Stimulated activated CD4-positive, alpha-beta T cell treated with anti-CD3 and anti-CD28 coated beads, Interleukin-2, amount 100 ng/mL, for 48 hours (primary cell): ENCODE measurements at places on chromosomes 6 and 20.

- no peak for DNase-seq
Observed at GRCh38 chr6:12666886-12667285, 49.7 kb upstream of the PHACTR1 start.

DNA sequence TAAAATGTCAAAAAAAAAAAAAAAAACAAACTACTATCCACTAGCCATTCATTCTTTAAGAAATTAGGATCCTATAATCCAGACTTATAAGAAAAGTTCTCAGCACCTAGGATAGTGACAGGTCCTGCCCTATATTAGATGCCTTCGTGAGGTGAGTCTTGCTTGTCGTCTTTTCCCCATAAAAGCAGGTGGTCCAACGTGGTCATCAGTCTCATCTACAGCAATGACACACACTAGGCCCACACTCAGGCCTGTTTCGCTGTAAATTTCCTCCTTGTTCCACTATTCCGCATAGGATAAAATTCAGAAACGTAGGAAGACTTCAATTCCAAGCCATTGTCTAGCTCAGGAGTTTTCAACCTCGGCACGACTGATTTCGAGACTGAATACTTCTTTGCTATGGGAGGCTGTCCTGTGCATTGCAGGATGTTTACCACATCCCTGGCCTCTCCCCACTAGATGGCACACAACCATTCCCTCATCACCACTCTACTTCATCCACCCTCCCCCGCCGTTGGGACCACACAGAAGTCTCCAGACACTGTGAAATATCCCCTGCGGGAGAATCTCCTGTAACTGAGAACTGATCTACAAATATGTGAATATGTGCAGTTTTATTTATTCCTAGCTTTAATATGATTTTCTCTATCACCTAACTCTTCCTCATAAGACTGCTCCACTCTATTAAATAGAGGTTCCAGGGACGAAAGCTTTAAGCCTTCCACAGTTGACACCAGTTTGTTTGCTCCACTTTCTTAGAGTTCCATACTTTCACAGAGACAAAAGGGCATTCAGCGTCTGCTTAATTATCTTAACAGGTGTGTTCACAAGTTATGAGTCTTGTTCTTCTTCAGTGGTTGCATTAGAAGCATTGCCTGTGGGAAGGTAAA lies 346.3 kb downstream of the BMP2 start:
- DNase-seq = no peak

DNA sequence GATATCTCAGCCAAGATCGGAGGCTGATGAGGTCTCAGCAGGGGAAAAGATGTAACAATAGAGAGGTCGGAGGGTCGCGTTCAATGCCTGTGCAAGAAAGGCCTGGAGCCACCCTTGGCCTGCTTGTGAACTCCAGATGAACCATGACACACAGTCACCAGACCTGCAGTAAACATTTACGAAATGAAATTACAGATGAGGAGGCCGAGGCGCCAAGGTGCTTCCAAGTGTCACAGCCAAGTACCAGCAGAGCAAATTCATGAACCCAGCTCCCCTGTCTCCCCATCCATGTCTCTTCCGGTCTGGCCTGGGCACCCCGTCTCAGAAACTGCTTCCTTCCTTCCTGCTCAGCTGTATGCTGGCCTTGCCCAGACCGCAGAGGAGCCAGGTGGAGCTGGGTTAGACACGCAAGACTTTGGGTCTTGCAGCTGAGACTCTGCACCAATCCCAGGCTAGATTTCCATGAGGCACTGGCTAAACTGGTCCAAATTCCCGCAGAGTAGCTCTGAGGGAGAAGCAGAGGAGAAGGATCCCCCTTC lies 48.1 kb downstream of the CHMP4B start:
- DNase-seq = no peak

DNA sequence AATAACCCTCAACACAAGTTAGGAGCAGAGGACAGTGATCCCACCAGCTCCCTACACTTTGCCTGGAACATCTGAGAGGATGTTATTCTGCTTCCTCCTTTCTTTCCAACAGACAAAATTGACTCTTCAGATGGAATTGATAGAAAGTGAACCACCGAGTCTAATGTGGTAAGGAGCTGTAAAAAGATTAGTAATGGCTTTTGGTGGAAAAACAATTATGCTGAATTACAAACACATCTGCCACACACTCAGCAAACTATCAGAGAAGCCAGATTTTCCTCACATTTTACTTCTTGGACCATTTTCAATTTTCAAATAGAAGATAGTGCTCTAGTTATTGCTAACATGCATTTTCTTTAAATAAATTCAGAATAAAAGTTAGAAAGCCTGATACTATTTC lies 171.8 kb upstream of the COL21A1 start:
- DNase-seq = no peak

GRCh38 chr6:33591424-33592032 lies 11.5 kb upstream of the BAK1 start:
- DNase-seq = no peak

DNA sequence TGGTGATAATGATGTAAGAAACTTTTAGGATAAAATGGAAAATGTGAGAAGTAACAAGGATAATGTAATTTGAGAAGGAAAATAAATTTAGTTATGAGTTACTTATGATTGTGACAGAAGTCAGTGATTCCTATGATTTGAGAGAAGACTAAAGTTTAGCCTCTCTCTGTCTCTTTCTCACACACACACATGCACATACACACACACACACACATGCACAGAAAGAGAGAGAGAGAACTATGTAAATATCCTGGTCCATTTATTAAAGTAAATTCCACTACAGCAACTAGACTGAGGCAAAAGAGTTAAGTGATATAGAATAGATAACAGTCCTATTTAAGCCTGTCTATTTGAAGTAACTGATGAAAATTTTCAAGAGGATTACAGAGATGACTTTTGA lies 375.2 kb downstream of the CD109 start:
- no peak for DNase-seq

- DNase-seq = no peak
Observed at GRCh38 chr6:131685266-131685780, 15.9 kb downstream of the OR2A4 start.

- DNase-seq = no peak
Observed at GRCh38 chr6:137241481-137242038, 22.4 kb upstream of the IFNGR1 start.

- no peak for DNase-seq
Observed at GRCh38 chr6:11925805-11926204, 86.3 kb upstream of the HIVEP1 start.

GRCh38 chr6:13614126-13614925 lies 809 bp upstream of the NOL7 start:
- peak; percentile 23 for DNase-seq
